Cerebellar cortex (tissue), 1 donor: ENCODE measurements at places on chromosomes 2 and 18.

GRCh38 chr2:223649554-223650533 lies 47.7 kb upstream of the SCG2 start:
- DNase-seq: no peak

- no peak for DNase-seq
Observed at GRCh38 chr2:78115291-78115690, 593.1 kb upstream of the LRRTM4 start.

GRCh38 chr2:143949121-143949848 lies 570.6 kb downstream of the ZEB2 start:
- no peak for DNase-seq

- no peak for DNase-seq
Observed at GRCh38 chr2:88179228-88179679, 9.1 kb downstream of the THNSL2 start.

DNA sequence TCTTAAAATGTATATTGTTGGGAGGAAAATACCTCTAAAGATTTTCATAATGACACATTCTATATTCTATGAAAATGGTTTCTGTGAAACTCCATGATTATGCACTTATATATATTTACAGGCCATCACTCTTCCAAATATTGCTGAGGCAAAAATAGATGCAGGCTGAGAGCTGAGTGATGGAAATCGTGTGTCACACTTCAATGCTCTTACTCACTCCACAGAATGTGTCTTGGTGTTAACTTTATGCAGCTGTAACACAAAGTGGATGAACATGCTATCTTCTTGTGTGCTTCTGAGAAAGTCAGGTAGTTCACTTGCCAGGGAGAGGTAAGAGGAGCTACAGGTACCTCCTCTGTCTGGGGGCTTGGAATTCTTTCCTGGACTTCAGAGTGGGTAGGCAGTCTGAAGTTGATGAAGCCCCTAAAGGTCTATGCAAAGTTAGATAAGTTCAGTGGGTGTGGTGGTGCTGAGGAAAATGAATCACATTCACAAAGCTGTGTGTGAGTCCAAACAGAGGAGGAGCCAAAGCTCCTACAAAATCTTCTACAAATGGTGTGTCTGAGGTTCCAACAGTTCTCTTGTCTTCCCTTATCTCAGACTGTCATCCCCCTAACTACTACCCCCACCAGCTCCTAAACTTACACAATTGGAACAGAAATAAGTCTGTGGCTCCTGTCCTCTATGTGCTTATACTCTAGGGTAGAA lies 74.2 kb upstream of the ST6GAL2 start:
- DNase-seq: no peak

GRCh38 chr2:5818961-5819600 lies 126.9 kb downstream of the SOX11 start:
- DNase-seq: no peak

DNA sequence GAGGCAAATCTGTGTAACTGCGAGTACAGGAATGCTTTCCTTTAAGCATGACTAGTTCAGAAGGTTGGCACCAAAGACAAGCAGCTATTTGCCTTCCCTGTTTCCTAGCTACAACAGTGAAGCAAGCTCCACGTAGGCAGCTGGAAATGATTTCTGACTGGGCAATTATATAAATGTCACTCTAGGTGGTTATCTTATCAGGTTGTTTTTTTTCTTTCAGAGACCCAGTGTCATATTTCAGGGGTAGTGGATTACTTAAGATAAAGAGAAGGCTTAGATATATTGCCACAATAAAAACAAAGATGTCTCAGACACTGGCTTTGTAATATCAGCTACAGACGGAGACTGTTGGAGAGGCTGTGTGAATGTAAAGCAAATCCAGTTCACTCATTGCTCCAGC lies 748.9 kb upstream of the NXPH2 start:
- no peak for DNase-seq

GRCh38 chr18:11027862-11028261 lies 121.5 kb downstream of the PIEZO2 start:
- DNase-seq: no peak

DNA sequence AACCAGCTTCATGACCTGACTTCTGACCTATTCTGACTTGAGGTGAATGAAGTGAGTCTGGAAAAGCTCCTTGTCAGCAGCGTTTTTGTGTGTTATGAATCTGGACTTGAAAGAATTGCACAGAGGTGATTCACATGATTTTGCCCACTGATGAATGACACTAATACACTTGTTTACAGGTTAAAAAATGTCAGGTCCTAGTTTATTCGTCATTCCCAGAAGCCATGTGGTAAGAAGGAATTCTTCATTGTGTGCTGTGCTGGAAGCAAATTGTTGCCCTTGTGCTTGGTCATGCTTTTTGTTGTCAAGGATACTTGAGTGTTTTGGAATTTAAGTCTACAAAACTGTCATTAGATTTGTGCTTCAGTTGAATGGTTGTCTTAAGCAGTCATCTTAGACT lies 15.5 kb downstream of the SEC11C start:
- no peak for DNase-seq

- DNase-seq: no peak
Observed at GRCh38 chr2:239355139-239355538, 45.7 kb downstream of the HDAC4 start.

- no peak for DNase-seq
Observed at GRCh38 chr2:160993654-160994061, 166.6 kb upstream of the TANK start.

DNA sequence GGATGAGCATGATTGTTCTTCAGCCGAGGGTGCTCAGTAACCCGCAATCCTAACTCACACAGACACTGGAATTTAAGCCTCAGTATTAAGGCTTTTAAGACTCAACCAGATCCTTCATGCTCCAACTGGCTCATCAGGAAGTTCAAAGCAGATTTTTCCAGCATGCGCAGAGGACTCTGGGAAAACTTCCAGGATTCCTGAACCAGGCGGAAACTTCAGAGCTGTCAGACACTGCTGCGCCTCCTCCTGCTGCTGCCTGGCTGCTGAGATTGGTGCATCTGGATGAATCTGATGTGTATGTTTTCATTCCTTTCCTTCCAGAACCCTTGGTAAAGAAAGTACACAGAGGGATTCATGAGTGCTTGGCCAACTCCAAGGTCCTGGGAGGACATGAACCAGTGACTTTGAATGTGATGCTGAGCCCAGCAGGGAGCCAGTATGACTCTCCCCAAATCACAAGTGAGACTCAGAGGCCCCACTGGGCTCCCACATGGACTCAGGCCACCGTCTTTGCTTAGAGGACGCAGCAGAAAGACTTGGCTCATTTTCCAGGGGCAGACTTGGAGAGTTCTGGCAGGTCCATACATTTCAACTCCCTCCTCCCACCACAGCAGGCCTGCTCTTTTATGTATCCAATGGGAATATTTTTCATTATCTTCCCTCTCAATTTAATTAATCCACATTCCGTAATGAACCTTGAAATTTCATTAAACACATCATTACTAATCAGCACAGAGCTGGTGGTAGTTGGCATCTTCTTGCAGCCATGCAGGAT lies 143.5 kb upstream of the HDAC4 start:
- DNase-seq: no peak
